ENCODE measurements at places on chromosomes 5 and 9.

DNA sequence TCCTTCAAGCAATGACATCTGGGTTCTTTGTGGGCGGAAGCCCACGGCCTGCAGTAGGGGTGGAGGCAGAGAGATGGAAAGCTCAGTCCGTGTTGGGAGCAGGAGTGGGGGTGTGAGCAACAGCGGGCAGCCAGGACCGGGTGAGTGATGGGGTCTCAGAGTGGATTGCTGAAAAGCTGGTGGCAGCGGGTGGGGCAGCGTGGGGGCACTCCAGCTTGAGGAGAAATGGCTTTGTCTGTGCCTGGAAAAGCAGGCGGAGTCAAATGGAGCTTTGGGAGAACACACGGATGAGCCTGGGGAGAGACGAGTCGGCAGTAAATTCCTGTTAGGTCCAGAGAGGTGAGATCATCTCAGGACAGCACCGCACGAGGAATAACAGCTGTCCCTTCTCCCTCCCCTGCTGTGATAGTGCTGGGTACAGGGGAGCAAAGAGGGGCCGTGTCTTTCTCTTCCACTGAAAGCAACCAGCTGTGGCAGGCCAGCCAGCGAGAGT is 42.1 kb downstream of the CACNA1B start:
- DNase-seq, result no peak

DNA sequence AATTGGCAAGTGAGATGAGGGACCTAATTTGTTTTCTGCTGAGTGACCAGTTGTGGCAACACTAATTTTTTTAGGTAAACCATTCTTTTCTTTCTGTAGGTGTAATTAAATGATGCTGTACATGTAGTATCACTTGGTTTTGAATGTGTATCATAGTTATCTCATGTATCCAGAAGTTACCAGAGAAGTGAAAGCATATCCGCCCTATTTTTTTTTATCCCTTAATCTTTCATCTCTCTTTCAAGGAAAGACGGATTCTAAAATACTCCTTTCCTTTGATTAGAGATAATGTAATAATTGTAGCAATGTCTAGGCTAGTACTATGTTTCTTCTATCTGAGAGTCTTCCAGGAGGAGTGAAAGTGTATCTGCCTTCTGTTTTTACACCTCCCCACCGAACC is 7.1 kb downstream of the KDM3B start:
- DNase-seq, result no peak

DNA sequence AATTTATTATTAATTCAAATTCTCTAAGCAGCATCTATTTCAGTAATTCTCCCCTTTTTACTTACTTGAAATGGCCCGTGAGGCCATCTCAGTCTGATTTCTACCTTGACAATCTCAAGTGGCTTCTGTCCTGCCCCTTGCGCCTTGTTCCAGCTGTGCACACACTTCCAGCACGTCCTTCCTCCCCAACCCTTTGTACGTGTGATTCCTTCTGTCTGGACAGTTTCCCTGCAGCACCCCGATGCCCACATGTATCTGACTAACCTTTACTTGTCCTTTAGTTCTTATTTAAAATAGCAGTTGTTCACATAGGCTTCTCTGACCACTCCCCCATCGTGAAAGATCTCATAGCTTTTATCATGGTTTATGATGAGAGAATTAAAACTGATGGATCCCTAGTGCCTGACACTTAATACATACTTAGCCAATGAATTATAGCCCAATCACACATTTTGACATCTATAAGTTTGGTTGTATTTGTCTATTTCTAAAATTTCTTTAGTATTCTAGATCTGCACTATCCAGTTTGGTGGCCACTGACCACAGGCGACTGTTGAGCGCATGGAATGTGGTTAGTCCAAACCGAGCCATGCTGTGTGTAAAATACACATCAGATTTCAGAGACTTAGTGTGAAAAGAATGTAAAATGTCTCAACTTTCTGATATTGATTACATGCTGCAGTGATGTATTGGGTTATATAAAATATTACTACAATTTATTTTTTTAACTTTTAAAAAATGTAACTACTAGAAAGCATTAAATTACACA is 14.3 kb downstream of the ZBTB34 start:
- no peak for DNase-seq

GRCh38 chr5:573976-574375 is 38.2 kb upstream of the CEP72 start:
- no peak for DNase-seq

- no peak for DNase-seq
Observed at GRCh38 chr9:106976772-106977171, 113.8 kb downstream of the ZNF462 start.

GRCh38 chr5:96344678-96345577 is 88.1 kb downstream of the PCSK1 start:
- no peak for DNase-seq

GRCh38 chr5:159359408-159359807 is 29.1 kb upstream of the IL12B start:
- no peak for DNase-seq

GRCh38 chr5:72046106-72046505 is 61.2 kb upstream of the MAP1B start:
- no peak for DNase-seq

- no peak for DNase-seq
Observed at GRCh38 chr9:79637177-79637925, 65.6 kb downstream of the TLE4 start.

DNA sequence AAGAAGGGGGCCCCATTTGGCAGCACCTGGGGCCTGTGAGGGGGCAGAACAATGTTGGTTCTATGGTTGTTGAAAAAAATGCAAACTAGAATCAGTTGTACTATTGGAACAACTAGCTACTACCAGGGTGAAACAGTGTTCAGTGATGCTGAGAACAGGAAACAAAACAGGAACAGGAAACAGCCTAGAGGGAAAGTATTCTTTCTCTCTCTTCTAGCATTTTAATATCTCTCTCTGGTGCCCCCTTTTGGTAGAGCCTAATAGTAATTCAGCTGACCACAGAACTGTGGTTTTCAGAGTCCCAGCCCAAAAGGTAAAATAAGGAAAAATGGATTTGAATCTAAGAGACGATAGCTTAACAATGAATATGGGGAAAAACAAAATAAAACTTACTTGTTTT is 138.0 kb upstream of the KCNN2 start:
- no peak for DNase-seq

DNA sequence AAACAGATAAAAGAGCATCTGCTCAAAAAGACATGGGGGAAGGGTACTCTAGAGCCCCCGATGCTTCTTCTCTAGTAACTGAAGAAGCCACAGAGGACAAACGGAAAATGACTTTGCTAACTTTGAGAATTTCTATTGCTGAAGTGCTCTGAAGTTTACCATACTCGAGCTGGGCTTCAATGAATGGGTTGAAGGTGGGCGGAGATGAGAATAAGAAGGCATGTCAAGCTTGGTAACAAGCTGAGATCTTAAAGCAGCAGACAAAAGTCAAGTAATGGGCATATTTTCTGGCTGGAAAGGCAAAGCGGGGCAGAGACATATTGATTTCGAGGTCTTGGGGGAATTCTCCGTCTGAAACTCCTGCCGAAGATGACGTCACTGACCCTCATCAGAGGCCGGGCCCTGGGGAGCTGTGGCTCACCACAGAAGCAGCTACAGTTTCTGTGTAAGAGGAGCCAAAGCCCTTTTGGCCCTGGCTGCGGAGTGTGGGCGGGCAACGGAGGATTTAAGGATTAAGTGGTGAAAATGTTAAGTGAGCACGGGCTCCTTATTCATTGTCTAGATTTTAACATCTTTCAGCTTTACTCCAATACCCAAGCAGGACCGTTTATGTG is 115.8 kb upstream of the SLIT3 start:
- DNase-seq, result no peak
